ENCODE measurements at places on chromosomes 3 and 15.

- DNase-seq, result no peak
Observed at GRCh38 chr3:143351895-143352608, 232.5 kb downstream of the CHST2 start.

GRCh38 chr3:194137506-194138474 lies 1.8 kb downstream of the HES1 start:
- peak; percentile 42 for DNase-seq

DNA sequence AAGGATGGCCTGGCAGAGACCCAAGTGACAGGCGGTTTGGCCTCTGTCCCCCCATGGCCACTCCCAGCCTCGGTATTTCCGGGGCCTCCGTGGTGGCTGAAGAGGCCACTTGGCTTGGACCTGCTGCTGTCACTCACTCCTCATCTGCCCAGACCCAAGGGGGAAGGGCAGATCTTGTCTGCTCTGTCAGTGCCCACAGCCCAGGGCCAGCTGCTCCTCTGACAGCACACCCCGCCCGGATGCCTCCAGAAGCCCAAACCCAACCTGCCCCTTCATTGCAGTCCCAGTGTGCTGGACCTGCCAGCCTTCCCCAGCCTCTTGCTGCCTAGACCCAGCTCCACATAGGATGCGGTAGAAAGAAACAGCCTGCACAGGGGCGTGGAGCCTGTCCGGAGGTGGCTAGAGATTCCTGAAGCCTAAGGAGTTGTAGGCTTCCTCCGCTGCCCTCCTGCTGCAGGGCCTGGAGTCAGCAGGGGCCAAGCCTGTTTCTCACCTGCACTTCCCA lies 52.0 kb downstream of the MAGEF1 start:
- DNase-seq, result no peak

DNA sequence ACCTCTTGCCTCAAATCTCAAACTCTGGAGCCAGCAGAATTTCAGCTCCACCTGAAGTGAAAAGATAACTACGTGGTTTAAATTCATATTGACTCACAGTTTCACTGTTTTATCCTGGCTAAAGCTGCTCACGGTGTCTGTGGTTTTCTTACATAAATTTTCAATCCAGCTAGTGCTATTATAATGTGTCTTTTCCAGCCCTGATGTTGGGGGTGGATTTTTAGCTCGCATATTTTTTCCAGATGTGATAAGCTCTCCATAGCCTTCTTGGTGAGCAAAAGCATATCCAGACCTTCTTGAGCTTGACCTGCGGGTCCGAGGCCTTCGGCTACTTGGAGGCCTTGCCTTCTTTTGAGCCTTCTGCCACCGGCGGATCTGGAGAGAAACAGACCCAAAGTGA lies 239.3 kb downstream of the DTWD1 start:
- DNase-seq, result no peak

- no peak for DNase-seq
Observed at GRCh38 chr3:19446687-19447086, 298.4 kb downstream of the KCNH8 start.

GRCh38 chr3:42503251-42503924 lies 945 bp downstream of the VIPR1 start:
- DNase-seq, result no peak
